ENCODE measurements at places on chromosomes 12 and 14.

DNA sequence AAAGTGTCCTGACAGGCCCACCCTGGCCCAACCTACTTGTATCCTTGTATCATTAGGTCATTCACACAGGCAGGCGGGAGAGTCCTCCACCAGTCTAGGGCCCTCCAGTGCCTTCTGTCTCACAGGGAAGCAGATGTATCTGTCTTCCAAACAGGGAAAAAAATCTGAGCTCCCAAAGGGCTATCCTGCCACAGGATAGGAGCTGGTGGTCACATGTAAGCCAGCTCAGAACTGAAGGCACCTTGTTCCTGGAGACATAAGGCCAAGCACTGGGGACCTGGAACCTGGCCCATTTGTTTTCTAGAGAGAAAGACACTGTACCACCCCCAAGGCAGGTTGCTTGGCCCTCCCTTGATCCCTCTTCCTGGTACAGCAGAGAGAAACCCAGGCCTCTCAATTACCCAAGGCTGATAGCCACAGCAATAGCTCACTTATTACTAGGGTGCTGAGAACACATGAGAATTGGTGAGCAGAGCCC is 19.4 kb upstream of the PLEKHH1 start:
- no peak for DNase-seq

DNA sequence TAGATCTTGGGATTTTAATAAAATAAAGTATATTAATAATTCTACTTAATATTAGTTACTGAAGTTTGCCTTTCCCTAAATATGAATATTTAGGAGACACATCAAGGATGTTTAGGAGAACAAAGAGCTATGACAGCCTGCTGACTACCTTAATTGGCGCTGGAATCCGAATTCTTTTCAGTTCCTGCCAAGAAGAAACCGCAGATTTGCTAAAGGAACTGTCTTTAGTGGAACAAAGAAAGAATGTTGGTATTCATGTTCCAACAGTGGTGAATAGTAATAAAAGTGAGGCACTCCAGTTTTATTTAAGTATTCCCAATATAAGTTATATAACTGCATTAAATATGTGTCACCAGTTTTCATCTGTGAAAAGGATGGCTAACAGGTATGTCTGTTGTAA is 54.5 kb downstream of the MIS18BP1 start:
- DNase-seq, result no peak

DNA sequence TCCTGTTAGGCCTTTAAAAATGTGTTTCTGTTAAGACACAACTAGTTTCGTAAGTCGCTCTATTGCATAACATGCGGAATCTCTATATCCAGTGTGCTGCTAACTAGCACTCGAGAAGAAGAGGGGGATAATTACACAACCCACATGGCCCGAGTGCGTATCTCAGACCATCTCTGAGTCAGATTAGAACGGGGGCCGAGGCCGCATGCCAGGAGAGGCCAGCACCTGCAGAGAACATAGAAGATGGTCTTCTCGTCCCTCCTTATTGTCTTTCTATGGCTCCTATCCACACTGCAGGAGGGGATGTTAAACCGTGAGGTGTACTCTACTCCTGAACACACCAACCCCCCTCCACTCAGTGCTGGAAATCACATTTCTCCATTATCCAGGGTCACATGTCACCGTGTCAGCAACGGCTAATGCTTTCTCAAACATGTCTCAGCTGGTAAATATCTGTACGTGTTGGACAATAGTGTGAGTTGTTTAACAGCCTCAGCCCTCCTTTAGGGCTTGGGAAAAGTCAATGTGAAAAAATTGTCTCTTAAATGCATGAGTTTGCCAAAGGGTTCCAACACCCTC is 56.3 kb downstream of the CCDC88C start:
- DNase-seq, result no peak

GRCh38 chr12:54407183-54407905 is 11.7 kb downstream of the ITGA5 start:
- no peak for DNase-seq

DNA sequence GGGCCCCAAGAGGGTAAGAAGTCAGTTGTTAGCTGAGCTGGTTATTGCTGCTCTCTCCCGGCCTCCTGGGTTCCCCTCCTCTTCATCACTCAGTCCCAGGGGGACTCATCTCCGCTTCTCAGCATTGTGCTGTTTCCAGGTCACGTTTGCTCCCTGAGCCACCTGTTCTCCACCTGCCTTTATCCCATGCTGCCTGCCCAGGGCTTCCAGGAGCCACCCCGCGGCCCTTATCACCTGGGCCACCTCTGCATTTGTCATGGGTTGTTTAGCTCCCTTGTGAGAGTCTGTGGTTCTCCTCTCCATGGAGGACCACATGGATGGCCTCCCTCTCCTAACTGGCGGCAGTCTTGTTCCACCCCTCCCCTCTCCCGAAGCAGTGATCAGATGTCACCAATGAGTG is 36.0 kb downstream of the SYNDIG1L start:
- no peak for DNase-seq

- DNase-seq, result no peak
Measured at GRCh38 chr12:67651132-67651695, 2.7 kb downstream of the DYRK2 start.

- no peak for DNase-seq
Measured at GRCh38 chr12:553216-554000, 93.7 kb downstream of the B4GALNT3 start.

All from stimulated activated CD4-positive, alpha-beta T cell treated with anti-CD3 and anti-CD28 coated beads, Interleukin-1b, Interleukin-23, amount 100 ng/mL, for 1 hour (primary cell).